ENCODE measurements at places on chromosomes 3 and 15.

- no peak for DNase-seq
These were observed 116.7 kb downstream of the XXYLT1 start for GRCh38 chr3:195154111-195154791.

DNA sequence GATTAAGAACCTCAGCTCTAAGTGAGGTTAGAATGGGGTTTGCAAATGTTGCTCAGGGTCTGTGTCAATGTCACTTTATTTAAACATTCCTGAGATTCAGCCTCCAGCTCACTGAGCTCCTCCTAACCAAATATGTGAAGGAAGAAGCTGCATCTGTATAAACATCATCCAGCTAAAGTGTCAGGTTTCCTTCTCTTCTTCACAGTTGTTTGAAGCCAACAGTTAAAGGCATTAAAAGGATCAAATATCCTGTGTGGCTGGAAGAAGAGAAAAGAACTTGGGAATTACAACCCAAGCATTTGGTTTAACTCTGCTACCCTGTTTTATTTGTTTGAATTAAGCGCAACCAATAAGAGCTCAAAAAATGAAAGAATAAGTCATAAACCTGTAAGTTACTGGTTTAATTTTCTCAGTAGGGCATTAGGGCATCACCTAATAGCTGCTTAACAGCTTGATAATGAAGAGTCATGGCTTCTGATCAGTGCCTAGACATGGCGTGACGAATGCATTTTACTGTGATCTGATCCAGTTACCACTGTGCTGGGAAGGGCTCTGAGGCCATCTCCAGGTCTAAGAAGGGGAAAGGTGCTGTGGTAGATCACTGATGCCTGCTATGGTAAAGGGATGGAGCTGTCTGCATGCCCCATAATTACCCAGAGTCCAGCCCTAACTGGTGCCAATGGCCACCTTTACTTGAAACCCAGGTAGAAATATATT is 165.7 kb upstream of the TSC22D2 start:
- DNase-seq = no peak

DNA sequence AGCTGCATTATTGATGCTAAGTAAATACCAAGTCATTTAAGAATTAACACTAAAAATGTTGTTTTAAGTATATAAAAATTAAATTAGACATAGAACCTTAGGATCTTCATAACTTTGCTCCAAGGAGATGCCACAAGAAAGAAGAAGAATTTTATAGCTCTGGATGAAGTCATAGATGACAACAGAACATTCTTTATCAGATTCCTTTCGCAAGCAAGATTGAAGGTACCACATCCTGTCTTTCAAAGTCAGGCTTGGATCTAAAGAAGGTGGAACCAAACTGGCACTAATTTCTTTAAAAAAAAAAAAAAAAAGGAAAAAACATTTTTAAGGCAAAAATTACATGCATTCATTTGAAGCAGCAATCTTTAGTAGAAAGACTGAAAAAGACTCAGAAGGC is 62.5 kb downstream of the POLQ start:
- DNase-seq = no peak

DNA sequence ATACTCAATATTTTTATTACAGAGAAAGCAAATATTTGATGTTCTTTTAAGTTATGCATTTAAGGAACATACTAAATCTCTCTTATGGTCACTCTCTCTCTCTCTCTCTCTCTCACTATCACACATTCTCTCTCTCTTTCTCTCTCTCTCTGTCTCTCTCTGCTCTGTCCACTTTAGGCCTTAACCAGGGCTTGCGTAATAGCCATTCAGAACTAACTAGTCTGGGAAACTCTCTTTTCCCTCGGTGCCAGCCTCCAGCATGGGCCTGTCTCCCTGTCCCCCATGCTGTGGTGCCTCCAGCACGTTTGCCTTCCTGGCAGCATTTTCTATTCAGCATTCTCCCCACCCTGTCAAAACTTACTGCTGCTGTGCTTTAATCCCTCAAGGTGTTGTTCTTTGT is 389.7 kb downstream of the ROBO1 start:
- no peak for DNase-seq

DNA sequence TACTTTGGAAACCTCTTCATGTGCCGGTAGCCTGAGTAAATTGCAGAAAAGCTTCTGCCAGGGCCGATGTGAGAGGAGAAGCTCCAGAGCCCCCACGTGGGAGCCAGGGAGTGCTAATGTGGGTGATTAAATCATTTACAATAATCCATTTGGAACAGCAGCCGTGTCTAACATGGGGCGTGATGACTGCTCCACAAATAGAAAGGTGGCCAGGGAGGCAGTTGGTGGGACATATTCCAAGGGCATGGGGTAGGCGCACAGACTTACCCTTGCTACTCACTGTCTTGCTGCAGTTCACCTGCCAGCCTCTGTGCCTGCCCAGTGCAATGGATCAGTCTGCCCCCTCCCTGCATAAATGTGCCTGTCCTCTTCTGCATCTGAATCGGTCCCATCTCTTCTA is 39.3 kb upstream of the INSYN1 start:
- DNase-seq = peak; percentile 35

GRCh38 chr3:117454254-117454653 is 744.7 kb downstream of the TUSC7 start:
- DNase-seq = peak; percentile 37

- no peak for DNase-seq
These were observed 53.1 kb downstream of the DNASE1L3 start for GRCh38 chr3:58157700-58158099.

- no peak for DNase-seq
These were observed 321.8 kb downstream of the ULK4 start for GRCh38 chr3:41640076-41640475.

DNA sequence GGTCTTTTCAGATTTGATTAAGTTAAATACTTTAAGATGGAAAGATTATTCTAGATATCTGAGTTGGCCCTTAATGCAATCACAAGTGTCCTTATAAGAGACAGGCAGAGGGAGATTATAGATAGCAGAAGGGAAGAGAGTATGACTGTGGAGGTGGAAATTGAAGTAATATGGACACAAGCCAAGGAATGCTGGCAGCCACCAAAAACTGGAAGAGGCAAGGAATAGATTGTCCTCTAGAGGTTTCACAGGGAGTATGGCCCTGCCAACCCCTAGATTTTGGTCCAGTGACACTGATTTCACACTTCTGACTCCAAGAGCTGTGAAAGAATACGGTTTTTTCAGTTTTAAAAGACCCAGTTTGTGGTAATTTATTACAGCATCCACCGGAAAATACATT is 1498.7 kb upstream of the CADM2 start:
- DNase-seq = no peak

GRCh38 chr3:76410762-76411281 is 625.5 kb upstream of the ZNF717 start:
- no peak for DNase-seq

DNA sequence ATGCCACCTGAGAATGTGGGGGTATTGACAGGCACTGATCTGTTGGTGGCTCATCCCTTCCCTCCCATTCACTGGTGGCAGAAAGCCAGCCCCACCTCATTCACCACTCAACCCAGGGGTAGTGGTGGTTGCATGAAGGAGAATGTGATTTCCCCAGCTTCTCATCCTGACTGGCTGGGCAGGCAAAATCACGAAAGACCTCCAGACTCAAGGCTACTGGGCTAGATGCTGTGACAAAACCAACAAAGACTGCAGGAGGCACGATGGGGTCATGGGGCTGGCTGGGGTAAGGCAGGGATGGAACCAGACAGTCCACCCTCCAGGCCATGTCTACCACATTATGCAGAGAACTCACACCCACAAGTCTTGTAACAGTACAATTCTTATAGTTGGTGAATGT is 33.9 kb downstream of the FSTL1 start:
- DNase-seq = no peak

GRCh38 chr3:22634433-22634832 is 568.7 kb upstream of the UBE2E2 start:
- DNase-seq = no peak

DNA sequence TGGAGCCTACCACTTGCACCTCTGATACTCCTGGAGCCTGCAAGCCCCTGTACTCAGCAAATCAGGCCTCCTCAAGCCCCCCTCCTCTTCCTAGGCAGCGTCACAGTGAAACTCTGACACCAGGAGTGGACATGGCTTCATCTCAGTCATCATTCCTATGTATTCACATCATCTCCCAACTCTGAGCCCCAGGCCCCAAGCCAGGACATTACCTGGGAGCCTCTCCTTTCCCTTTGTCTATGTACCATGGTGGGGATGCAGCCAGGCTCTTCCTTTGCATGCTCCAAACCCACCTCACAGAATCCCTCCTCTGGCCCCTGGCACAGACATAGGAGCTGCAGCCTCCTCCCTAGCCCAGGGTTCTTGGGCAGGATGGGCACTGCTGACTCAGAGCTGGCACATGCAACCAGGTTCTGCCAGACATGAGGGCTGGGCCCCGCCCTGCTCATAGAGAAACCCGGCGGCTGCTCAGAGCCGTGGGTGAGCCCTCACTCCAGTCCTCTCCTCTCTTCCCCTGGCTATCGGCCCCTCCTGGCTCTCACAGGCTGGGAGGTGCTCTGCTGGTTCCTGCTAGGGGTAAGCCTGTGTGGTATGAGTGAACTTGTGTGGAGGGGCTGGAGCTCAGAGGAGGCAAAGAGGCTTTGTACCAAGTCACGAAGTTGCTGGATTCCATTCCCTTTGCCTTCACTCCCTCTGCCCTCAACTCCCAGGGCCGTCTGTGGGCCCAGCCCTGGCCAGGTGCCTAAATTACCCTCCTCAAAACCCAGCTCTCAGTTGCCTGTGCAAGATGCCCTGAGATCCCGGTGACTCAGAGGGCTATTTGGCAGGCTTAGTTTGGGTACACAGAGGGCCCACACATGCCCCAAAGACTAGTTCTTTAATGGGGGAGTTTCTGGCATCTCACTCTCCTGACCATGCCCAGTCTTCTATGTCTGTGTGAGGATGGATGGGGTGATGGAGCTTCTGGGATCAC is 1.9 kb upstream of the PLCD1 start:
- no peak for DNase-seq

DNA sequence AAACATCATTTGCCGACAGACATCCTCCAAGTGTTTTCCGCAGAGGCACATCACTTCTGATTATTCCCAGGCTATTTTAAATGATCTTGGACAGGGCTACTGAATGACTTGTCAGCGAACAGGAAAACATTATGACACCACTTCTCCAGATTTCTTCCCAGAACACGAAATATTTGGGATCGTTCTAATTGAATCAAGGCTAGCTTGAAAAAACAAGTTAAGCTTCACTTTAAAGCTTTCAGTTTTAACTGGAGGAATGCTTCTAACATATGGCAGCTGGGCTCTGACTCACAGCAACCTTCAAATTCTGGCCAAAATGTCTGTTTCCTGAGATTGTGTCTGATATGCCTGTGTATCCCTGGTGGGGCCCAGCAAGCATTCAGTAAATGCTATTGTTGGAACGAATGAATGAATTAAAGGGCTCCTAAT is 127.0 kb upstream of the ICE2 start:
- no peak for DNase-seq

DNA sequence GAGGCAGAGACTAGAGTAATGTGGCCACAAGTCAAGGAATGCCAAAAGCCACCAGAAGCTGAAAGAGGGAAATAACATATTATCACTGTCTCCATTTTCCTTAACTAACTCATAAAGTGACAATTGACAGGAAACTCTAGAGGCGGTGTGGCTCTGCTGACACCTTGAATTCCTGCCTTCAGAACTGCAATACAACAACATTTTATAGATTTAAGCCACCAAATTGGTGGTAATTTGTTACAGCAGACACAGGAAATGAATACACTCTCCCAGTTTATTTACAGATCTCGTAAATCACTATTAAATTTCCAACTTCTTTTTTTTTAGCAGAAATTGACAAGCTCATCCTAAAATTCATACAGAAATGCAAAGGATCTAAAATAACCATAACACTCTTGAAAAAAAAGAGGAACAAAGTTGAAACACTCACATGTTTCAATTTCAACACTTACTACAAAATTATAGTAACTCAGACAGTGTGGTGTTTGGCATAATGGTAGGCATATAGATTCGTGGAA is 449.9 kb downstream of the OTOL1 start:
- DNase-seq = no peak

DNA sequence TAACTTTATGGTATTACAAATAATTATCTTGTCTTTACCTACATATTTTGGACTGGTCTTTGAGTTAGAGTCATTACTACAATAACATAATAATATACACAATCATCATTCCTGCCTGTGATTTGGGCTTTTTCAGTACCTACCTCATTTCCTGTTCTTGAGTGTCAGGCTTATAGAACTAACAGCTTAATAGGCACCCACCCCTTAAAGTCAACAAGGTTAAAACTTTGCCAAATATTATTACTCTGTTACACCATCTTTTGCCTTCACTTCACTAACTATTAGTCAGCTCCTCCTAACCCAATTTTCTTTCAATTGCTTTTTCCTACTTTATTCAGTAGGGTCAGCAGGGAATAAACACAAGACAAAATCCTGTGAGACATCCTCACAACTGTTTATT is 488.7 kb upstream of the AGTR1 start:
- no peak for DNase-seq

GRCh38 chr3:172635588-172635987 is 75.3 kb downstream of the NCEH1 start:
- DNase-seq = no peak

DNA sequence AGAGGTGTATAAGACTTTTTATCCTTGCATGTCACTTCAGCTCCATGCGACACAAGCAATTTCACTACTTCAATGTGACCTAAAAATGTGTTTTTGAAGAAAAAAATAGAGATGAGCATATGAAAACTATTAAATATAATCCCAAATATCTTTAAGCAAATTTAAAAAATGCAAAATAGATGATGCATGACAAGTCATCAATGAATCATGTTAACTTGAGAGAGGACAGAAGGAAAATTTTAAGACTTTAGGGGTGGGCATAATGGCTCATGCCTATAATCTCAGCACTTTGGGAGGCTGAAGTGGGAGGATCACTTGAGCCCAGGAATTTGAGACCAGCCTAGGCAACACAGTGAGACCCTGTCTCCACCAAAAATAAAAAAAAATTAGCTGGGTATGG is 73.3 kb downstream of the ANKRD28 start:
- DNase-seq = no peak

Measured in NCI-H1092 treated with DMSO at 0.1 percent for 48 hours (cell line).